Activated naive CD4-positive, alpha-beta T cell treated with anti-CD3 and anti-CD28 coated beads for 36 hours (primary cell): ENCODE measurements at places on chromosomes 16 and 17.

DNA sequence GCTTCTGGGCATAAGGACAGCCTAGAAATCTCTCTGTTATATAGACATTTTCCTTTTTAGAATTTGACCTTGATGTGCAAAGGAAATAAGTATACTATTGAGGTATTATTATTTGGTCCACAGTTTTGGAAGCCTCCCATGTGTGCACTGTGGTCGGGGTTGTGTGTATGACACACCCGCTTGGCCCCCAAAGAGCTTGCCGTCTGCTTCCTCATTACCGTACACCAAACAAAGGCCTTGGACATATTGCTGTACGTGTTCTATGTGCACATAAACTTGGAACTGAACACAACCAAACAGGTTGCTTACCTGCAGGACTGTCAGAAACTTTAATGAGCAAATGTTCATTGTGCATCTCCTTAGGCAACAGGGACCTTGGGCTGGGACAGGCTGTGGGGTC is 38.2 kb downstream of the METRNL start:
- DNase-seq: no peak

- no peak for DNase-seq
Observed at GRCh38 chr16:30773826-30774225, 11.7 kb downstream of the RNF40 start.

DNA sequence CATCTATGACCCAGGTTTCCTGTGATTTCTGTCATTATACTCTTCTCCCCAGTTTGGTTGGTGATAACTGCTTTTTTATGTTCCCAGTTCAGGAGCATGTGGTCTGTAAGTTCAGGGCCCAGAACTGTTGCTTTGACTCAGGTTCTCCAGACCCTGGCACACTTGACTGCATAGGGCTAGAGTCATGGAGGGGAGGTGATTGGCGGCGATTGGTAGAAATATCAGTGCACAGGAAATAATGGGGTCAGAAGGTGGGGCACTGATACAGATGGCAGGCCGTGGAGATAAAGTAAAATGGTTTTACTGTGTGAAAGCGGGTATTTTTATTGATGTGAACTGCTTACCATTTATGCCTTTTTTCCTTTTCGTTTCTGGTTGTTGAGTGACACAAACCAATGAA is 28.7 kb downstream of the TAC4 start:
- no peak for DNase-seq

- DNase-seq: peak; percentile 30
Observed at GRCh38 chr16:50692999-50693781, at the start of gene NOD2. NOD2 (plus strand) TSS chr16:50693606; CDS start chr16:50699496, 5,890 bp downstream.
